Astrocyte (in vitro differentiated cells and primary cell): ENCODE measurements at places on chromosomes 11 and 22. TPM values are rescaled to one million over a fixed set of nuclear protein-coding genes. Genes with fewer than 3 reads are reported as not detected.

DNA sequence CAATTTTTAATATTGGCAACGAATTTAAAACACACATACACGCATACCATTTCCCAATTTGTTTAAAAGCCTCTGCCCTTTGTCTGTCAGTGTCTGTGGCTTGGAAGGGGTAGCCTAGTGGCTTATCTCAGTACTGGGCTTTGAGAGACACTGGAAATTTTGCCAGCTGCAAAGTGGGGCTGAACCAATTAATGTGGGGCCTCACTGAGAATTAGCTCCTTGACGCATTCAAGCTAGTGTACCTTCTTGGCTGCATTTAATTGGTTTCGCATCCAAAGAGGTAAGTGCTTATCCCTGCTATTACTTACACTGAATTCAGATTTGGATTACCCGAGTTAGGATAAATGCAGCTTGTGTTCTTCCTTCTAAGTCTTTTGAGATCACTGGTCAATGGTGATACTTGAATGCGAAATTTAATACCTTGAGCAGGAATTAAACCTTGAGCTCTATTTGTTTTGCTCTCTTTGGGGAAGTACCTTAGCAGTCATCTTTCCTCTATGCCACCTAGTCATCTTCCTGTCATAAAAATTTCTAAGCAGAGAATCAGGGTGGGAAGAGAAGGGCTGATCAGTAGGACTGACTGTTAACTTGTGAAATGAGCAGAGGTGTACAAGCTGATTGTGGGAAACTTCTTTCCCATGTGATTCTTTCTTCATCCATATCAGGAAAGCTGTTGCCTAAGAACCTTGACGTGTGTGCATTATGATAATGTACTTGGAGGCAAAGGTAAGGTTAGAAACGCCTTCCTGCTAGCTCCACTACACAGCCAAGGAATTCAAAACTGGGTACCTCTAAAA, 187.7 kb upstream of the E2F8 start:
- no peak for DNase-seq

The CALCA gene
- not detected in 2 replicates for total RNA-seq

The CLTCL1 gene
- total RNA-seq, result 54.4 and 65.3 TPM in 2 replicates

- no peak for DNase-seq
These were observed 53.0 kb downstream of the SCUBE1 start for GRCh38 chr22:43289976-43290721.

The ATG2A gene
- total RNA-seq, result 21.4 and 21.8 TPM in 2 replicates

- no peak for DNase-seq
These were observed 10.8 kb downstream of the LIN7C start for GRCh38 chr11:27495710-27496300.

- peak; percentile 10 for DNase-seq
These were observed 424.3 kb upstream of the FAT3 start for GRCh38 chr11:91800208-91800914.

DNA sequence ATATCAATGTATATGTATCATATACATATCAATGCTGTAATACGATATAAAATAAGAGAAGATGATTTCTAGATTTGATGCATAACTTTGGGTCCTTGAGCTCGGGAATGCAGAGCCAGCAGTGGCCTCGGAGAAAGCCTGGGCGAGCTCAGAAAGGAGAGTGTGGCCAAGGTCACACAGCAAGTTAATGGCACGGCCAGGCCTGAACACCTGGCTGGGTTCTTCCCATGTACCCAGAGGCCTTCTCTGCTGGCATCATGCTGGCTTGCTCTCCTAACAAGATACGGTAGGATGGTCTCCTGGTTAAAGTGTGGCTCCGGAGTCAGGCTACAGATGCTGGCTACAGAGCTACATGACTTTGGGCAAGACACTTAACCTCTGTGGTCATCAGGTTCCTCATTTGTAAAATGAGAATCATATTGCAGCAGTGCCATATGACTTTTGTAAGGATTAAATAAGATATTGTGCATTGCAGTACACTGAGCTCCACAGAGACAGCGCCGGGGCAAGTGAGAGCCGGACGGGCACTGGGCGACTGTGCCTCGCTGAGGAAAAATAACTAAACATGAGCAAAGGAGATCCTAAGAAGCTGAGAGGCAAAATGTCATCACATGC, 29.9 kb downstream of the TPST2 start:
- no peak for DNase-seq

GRCh38 chr22:24503137-24503842, 8.2 kb downstream of the UPB1 start:
- DNase-seq, result no peak

- DNase-seq, result no peak
These were observed 121.5 kb downstream of the FAM76B start for GRCh38 chr11:95668131-95668530.

The ASRGL1 gene
- 2.4 and 3.2 TPM in 2 replicates for total RNA-seq

The ANAPC15 gene
- total RNA-seq, result 36.1 and 39.0 TPM in 2 replicates

DNA sequence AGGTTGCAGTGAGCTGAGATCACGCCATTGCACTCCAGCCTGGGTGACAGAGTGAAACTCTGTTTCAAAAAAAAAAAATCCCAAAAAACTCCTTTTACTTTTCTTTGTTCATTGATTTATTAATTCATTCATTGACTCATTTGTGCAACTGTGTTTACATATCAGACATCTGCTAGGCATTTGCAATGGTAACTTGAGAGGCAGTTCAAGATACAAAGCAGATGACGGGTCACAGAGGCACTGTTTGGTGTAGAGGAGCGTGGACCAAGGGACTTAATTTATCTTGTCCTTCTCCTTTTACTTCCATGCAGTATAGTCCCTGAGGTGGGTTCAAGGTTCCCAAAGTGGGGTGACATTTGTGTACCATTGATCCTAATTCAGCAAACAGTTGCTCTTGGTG, 71.4 kb downstream of the KIAA1671 start:
- DNase-seq, result no peak

The CALCB gene
- total RNA-seq, result 0.61 TPM in 1 of 2 replicates, not detected in the other

The MPPED1 gene
- total RNA-seq, result not detected in 2 replicates
